ENCODE measurements at places on chromosomes 11 and 22. TPM values are rescaled to one million over a fixed set of nuclear protein-coding genes. Genes with fewer than 3 reads are reported as not detected.
A peak's percentile ranks its signal among the peaks of the same experiment; 100 is the strongest.

DNA sequence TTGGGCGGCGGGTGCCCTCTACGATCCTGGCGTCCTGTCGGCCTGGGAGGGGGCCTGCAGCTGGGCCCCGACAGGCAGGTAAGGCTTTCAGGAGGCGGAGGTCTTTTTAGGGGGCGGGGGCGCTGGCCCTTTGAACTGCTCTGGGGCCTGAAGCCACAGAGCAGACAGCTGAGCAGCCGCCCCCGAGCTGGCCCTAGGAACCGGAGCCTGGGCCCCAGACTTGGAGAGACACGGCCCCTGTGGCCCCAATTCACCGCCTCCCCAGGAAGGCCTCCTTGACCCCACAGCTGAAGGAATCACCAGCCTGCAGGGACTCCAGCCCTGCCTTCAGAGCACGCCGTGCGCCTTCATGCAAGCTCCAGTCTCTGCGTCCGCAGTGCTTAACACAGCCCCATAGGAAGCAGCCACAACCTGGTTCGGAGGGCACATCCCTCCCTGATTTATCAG, 618 bp upstream of the CERK start:
- DNase-seq = no peak

DNA sequence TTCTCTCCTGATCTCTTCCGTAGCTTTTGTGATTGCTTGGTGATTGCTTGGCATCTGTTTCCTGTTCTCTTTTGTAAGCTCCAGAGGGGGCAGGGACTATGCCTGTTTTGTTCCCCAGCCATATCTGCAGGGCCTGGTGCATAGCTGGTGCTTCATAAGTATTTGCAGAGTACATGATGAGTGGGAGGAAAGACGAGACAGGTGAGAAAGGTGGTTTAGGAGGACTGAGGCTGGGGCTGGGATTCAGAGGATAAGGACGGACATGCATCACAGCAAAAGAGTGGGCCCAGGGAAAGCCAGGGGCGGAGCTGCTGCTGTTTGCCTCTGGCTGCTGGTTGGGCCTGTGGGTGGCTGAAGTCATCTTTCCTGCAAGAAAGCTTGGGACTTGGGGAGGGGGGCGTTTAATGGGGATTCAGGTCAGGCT, 62.4 kb downstream of the DSCAML1 start:
- DNase-seq = no peak

GRCh38 chr22:41582694-41583093, 6.9 kb downstream of the PMM1 start:
- DNase-seq = no peak

DNA sequence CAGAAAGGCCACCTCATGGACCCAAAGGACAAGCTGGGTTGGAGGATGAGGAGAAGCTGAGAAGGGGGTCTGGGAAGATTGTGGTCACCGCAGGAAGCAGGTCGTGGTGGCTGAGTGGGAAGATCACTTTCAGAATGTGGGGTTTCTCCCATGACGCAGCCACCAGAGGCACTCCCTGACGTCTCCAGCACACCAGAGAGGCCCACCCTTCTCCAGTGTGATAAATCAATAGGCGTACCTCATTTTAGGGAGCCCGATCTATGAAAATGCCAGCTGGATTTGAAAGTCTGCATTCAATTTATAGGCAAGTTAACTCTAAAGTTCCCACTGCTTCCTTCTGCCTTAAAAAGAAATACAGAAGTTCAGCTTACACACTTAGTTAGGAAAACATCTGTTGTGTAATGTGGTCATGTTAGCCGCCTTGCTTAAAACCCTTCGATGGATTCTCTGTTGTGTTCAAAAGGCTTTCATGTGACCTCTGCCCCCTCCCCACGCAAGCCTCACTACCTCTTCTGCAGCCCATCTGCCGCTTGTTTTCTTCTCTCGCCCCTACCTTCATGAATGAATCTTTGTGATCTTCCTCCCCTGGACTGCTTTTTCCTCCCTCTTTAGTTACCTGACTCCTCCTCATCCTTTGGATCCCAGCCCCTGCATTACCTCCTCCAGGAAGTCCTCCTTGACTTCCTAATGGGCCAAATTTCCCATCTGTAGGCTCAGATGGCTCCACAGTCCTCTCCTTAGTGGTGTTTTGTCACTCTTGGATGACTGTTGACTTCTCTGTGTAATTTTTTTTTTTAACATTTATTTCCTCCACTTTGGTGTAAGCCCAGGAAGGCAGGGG, 10.7 kb downstream of the TSPAN18 start:
- DNase-seq = no peak

- no peak for DNase-seq
Measured at GRCh38 chr11:12496181-12497025, 119.0 kb downstream of the PARVA start.

DNA sequence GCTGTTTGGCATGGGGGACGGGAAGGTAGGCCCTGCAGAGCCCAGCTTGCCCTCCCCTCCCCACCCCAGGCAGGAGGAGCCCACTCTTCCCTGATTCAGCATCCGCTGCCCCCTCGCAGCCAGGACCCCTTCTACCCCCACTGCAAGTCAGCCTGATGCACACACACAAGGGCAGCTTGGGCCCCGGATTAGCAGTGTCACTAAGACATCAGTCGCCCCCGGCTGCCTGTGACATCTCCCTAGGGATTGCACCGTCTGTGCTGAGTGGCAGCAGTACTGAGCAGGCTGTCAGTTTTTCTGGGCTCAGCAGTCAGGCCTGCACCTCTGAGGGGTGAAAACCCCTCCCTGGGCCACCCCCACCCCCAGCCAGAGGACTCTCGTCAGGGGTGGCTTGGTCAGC, 30.4 kb upstream of the SYT7 start:
- no peak for DNase-seq

GRCh38 chr22:10727393-10727792, 4800.6 kb upstream of the OR11H1 start:
- no peak for DNase-seq

Gene SCUBE1
- 0.51 TPM for total RNA-seq

DNA sequence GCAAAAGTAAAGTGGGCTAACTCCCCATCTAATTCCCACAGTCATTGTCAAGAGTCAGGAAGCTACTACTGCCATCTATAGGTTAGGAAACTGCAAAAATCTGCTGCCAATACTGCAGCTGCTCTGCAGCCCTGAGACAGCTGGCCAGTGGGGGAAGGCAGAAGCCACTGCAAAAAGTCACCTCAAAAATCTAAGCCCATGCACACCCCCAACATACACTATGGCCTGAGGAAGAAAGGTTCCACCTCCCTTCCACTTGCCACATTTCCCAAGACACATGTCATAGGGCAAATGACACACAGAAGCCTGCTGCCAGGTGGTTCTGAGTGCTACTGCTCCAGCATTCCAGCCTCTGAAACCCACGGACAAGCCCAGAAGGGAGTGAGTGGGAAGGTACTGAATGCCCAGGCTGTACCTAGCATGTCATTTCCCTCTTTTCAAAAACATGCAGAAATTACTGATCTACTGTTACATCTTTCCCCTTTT, 36.9 kb downstream of the DGCR2 start:
- DNase-seq = peak; percentile 58

GRCh38 chr11:122918734-122919133, 36.2 kb downstream of the JHY start:
- DNase-seq = no peak

DNA sequence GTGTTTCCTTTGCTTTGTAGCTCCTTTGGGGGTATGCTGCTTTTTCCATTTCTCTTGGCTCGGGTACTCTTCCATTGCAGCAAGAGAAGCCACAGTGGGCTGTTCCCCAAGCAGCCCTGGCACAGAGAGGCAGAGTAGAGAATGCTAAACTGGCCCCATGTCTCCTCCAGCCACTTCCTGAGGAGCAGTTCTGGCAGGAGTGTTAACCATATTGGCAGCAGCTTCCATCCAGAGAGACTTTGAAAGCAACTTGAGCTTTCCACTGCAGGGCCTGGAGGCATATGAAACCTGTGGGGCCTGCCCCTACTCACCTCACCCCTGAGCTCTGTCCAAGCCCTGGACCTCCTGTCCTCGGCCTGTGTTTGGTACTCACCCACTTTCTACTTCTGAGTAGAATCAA, 61.8 kb downstream of the ALX4 start:
- DNase-seq = no peak

Gene TRIM29
- total RNA-seq = not detected

- DNase-seq = no peak
Measured at GRCh38 chr11:18633256-18634139, 644 bp downstream of the SPTY2D1 start.

DNA sequence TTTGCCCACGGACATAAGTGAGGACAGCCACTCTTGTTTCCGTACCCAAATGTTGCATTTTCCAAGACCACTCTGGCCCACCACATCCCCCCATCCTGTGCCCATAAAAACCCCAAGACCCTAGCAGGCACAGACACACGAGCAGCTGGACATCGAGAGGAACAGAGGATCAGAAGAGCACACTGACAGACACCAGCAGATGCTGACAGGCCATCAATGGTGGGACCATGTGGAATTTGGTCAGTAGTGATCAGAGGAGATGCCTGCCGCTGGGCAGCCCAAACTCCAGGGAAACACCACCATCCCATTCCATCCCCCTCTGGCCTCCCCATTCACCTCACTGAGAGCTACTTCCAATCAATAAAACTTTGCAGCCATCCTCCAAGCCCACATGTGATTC, 87.0 kb downstream of the DLG2 start:
- no peak for DNase-seq

- no peak for DNase-seq
Measured at GRCh38 chr11:46711303-46711702, 7.7 kb upstream of the F2 start.

GRCh38 chr22:24416095-24416494, 11.3 kb upstream of the ADORA2A start:
- no peak for DNase-seq

Gene MRGPRX4
- 0.51 TPM for total RNA-seq

DNA sequence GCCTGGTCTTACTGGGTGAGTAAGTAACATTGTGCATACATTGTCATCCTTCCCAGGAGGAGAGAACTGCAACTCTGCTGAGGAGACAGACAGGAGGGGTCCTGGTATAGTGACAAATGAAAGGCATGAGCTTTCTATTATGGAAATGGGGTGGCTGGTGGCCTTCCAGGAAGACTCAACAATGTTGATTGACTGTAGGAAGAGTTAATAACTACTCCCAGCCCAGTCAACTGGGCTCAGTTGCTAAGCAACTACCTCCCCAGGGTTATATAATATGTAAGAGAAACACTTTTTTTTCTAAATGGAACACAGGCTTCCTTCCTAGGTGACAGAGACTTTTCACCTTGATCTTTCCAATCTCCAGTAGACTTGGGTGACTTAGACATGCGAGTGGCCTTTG, 28.2 kb downstream of the SEZ6L start:
- DNase-seq = no peak

DNA sequence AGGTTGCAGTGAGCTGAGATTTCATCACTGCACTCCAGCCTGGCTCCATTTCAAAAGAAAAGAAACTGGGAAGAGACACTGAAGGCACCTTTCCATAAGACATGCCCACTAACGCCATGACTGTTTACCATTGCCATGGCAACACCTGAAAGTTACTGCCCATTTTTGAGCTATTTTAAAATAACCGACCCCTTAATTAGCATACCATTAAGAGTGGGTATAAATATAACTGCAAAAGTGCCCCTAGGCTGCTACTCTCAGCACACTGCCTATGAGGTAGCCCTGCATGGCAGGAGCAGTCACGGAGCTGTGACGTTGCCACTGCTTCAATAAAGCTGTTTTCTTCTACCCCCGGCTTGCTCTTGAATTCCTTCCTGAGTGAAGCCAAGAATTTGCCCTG, 9.9 kb upstream of the RNASEH2C start:
- DNase-seq = no peak

- no peak for DNase-seq
Measured at GRCh38 chr11:100359281-100359680, 327.8 kb upstream of the ARHGAP42 start.

GRCh38 chr11:18394928-18395734, 768 bp downstream of the LDHA start:
- no peak for DNase-seq

DNA sequence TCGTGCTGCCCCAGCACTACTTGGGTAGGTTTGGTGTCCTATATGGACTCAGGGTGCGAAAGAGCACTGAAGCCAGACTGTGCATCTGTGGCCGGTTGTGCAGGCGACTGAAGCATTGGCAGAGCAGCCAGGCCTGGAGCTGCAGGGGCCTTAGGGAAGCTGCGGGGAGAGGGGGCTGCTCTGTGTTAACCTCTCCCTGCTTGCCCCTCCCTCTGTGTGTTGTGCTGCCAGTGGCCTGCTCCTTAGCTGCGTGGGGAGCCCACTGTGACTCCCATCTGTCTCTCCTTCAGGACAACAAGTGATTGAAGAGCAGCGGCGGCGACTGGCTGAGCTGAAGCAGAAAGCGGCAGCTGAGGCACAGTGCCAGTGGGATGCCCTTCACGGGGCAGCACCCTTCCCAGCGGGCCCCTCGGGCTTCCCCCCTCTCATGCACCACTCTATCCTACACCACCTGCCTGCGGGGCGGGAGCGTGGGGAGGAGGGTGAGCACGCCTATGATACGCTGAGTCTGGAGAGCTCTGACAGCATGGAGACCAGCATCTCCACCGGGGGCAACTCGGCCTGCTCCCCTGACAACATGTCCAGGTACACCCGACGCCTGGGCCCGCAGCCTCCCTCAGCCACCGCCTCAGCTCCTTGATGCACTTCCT, 34.3 kb downstream of the TREH start:
- DNase-seq = no peak

Gene BEST1
- total RNA-seq = 0.13 TPM

Gene GTSE1
- 6.3 TPM for total RNA-seq

- no peak for DNase-seq
Measured at GRCh38 chr11:118442908-118443589, 6.8 kb downstream of the KMT2A start.

Gene OR51I1
- not detected for total RNA-seq

- DNase-seq = no peak
Measured at GRCh38 chr11:14218728-14219127, 140.3 kb downstream of the RRAS2 start.

Gene APOA4
- total RNA-seq = not detected

Gene CHRM1
- total RNA-seq = not detected

DNA sequence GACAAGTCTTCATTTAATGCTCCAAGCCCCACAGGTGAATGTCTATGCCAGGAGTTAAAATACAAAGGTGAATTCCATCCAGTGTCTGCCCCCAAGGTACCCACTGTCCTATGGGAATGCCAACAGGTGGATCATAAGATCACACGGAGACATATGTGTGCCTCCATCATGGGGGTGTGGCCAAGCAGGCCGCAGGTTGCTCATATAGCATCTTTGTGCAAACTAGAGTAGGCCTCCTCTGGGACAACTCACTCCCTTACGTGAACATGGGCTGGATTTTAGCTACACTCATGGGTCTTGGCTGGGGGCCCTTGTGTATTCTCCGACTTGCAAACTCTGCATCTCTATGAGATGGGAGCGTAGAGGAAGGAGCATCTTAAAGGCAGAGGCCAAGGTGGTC, 6.9 kb downstream of the NCF4 start:
- no peak for DNase-seq

DNA sequence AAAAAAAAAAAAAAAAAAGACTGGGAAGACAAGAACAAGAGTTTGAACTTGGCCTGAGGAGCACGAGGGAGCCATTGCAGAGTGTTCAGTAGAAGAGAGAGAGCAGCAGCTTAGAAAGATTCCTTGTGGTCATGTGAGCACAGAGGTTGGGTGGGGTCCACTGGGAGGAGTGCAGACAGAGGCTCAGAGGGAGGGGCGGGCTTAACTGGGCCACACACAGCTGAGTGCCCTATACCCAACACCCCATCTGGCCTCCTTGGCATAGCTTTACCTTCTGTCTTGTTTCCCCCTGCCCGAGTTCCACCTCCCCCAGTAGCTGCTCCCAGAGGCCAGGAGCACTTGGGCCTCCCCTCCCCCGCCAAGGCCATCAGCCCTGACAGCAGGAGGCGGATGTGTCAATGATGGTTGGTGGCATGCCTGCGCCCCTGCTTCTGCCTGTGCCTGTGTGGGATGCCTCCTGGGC, 12.1 kb downstream of the C11orf86 start:
- DNase-seq = no peak

- no peak for DNase-seq
Measured at GRCh38 chr11:131404010-131404409, 33.6 kb downstream of the NTM start.

Gene DGAT2
- 1.3 TPM for total RNA-seq
